ENCODE measurements at places on chromosomes 6 and 20. TPM values are rescaled to one million over a fixed set of nuclear protein-coding genes. Genes with fewer than 3 reads are reported as not detected.

DNA sequence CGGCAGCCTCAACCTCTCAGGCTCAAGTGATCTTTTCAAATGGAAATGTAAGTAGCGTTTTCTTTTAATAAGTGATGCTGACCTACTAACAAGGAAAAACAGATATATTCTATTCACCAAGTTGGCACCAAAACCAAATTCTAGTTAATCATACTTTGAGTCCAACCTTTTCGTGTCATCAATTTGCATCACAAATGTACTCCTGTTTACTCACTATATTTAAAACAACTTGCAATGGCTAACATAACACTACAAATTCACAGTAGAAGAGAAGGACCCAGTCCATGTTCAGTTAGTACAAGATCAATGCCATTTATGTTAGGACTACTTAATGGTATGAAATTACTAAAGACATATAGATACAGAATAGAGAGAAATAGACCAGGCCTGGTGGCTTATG, 50.0 kb downstream of the MDN1 start:
- DNase-seq: no peak

DNA sequence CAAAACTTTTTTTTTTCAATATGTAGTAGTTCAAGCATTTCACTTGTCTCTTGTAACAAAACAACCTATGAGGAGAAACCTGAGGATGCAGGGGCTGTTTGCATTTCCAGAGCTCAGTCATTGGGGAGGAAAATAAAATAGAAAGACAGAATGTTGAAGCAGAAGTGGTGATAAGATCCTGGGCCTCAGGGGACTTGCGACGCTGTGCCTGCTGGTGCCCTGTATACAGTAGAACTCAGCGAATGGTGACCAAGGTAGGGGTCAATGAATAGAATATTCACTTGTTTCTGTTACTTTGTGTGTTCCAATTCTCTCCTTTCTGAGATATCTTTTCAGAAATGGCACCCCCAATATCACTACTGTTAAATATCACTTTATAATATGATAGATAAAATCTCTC, 271.6 kb downstream of the FARS2 start:
- DNase-seq: no peak

DNA sequence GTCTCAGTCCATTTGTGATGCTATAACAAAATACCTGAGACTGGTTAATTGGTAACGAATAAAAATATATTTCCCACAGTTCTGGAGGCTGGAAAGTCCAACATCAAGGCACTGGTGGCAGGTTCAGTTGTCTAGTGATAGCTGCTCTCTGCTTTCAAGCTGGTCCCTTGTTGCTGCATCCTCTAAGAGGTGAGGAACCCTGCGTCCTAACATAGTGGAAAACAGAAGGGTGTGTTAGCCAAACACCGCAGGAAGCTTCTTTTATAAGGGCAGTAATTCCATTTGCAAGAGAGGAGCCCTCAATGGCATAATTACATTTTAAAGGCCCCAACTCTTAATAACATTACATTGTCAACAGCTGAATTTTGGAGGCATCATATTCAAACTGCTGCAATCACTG, 372.7 kb downstream of the ADGRB3 start:
- DNase-seq: no peak

- no peak for DNase-seq
These were observed 237.4 kb upstream of the GMDS start for GRCh38 chr6:2482773-2483172.

DNA sequence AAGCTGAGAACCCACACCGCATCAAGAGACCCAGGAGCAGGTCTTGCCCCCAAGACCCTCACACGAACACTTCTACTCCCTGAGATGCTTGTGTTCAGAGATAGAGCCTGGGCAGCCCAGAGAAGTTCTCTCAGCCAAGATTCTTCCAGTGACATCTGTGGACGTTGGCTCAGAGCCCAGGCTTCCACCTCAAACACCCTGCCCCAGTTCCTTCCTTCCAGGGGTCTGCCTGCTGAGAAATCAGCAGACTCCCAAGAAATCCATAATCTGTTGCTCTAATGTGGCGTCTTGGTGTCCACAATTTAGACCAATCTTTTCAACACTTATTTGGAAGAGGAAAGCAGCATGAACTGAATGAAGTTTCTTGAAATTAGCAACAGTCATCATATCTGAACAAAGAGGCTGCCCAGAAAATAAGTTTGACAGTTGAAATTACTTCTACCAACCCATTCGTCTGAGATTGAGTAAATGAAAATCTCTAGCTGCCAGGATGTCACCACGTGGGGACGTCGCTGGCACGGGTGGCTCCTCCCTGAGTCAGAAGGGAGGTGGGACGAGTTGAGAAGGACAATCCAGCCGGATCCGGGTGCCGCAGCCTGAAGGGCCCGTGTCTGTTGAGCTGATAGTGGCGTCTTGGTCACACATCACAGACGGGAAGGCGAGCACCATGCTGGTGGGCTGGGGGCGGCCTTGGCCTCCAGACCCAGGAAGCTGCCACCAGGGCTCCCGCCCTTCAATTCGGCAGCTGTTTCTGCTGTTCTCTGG, 400.9 kb downstream of the TAF4 start:
- no peak for DNase-seq

The CYP24A1 gene
- 0.48 TPM for total RNA-seq

- no peak for DNase-seq
These were observed 293.4 kb downstream of the TFAP2C start for GRCh38 chr20:56922497-56922896.

DNA sequence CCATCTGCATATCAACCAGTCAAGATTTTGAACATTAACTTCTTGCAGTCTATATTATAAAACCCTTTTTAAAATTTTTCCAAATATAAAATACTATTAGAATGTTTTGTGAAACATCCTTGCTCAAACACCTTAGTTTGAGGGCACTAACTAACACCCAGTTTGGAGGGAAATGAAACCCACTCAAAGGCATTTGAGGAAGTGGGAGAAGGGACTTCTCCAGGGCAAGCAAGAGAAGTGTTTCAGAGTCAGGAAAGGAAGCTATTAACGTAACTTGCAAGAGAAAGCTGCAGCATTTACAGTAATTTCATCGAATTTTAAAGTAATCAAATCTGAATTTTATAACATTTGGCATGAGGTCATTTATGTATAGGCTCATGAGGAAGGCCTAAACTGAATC, 21.3 kb downstream of the MTFR2 start:
- no peak for DNase-seq

DNA sequence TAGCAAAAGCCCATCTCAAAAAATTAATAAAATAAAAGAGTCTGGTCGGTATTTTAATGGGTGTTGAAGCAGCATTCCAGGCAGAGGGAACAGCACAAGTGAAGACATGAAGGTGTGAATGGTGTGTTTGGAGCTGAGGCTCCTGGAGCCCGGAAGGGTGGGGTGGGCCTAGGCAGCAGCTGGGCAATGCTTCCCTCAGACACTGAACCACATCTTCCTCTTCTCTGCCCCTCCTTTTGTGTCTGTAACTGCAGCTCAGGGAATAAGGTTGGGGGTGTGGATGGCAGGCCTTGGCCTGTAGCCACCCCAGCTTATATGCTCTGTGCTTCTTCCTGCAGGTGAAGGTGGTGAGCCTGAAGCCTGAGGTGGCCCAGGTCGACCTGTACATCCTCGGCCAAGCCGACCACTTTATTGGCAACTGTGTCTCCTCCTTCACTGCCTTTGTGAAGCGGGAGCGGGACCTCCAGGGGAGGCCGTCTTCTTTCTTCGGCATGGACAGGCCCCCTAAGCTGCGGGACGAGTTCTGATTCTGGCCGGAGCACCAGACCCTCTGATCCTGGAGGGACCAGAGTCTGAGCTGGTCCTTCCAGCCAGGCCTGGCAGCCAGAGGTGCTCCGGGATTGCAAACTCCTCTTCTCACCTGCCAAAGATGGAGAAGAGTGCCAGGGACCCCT, 26.6 kb downstream of the POFUT1 start:
- no peak for DNase-seq

DNA sequence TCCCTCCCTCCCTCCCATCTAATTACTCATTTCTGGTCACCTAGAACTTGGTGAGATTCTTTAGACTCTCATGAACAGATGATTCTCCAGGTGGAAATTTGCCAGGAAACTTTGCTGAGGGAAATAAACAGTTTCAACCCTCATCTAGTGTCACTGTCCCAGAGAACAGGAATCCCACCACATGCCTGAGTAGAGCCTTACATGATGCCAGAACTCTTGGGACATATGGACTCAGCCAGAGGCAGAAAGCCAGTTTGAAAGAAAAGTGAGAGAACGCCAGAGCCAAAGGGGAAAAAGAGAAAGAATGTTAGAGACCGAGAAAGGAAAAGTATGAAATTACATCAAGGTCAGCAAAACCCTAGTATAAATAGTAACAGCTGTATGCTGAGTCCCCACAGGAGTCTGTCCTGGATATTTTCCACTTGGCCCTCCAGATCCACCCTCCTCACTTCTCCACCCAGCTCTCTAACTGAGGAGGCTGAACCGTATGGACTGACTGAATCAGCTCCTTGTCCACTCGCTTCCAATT, 127.5 kb upstream of the COL21A1 start:
- peak; percentile 47 for DNase-seq

GRCh38 chr6:87171938-87172633, 16.7 kb downstream of the ZNF292 start:
- no peak for DNase-seq

The HAO1 gene
- not detected for total RNA-seq

The ETV7 gene
- not detected for total RNA-seq

DNA sequence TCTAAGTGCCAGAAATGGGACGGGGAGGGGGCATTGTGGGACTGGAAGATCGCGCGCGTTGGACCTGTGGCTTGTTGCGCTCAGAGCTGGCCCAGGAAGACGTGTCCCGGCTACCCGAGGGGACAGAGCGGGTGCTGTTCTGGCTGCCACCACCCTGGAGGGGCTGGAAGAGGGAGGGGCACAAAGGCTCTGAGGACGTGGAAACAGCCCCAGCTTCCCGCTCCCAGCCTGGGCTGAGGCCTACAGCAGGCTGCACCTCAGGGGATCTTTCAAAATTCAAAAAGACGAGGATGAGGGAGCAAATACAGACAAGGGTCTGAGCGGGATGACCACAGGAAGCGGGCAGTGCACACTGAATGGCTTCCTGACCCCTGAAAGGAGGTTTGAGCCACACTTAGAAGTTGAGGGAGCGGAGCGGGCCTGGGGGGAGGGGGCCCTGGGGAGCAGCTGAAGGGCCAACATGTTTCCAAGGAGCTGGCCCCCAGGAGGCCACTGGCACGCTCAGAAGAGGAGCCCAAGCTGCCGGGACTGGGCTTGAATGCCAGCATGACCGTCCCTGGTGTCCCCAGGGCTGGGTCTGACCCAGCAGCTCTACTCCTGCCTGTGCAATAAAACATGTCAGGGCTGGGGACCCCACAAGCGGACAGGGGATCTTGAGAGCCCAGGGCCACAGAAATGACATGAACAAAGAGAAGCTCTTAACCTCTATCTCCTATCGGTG, 1.3 kb downstream of the OXT start:
- DNase-seq: no peak

GRCh38 chr20:51966296-51966971, 164.1 kb upstream of the SALL4 start:
- DNase-seq: peak; percentile 71

The EYS gene
- 0.18 TPM for total RNA-seq

DNA sequence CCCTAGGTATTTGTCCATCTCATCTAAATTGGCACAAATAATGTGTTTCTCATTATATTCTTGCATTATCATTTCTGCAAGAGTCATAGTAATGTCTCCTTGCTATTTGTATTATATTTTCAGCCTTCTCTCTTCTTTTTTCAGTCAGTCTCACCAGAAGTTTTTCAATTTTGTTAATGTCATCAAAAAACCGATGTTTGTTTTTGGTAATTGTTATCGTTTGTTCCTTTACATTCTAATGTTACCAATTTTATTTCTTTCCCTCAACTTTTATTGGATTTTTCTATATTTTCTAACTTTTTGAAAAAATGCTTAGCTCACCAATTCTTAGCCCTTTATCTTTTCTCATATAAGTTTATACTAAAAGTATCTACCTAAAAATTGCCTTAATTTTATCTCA, 82.2 kb upstream of the NRSN1 start:
- DNase-seq: no peak

The SLPI gene
- not detected for total RNA-seq

Measured in HFFc6 (cell line).